ENCODE measurements at places on chromosomes 16 and 17. TPM values are rescaled to one million over a fixed set of nuclear protein-coding genes. Genes with fewer than 3 reads are reported as not detected.
A peak's percentile ranks its signal among the peaks of the same experiment; 100 is the strongest.

DNA sequence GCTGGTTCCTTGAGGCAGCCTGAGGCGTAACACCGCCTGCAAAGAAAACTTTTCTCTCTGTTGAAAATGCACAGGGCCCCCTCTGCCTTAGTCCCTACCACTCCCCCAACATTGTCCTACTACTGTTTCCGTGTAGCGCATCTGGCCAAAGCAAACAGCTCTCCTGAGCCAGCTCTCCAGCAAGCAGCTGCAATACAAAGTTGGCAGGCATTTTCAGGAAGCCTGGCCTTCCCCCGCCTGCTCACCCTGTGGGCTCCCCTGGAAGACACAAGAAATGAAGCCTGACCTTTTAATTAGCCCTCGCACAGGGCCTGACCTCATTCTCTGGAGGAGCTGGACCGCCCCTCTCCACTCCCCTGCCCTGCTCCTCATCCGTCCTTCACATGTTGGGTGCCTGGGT, 66.7 kb downstream of the SOX9 start:
- no peak overlapping the region for H3K4me3 ChIP-seq
- no peaks in the 10 kb centered on the region for H3K36me3 ChIP-seq
- no peaks in the 10 kb centered on the region for H3K4me1 ChIP-seq
- no peak for DNase-seq
- no peaks in the 10 kb centered on the region for H3K27me3 ChIP-seq
- no peak overlapping the region for H3K27ac ChIP-seq

- peak; percentile 51 for DNase-seq
- H3K36me3 ChIP-seq: peaks cover 33% of the 10 kb centered on the region
- peak overlapping the region; percentile 77 for H3K27ac ChIP-seq
- H3K4me1 ChIP-seq: peaks cover 25% of the 10 kb centered on the region
- peak overlapping the region; percentile 83 for H3K4me3 ChIP-seq
- no peaks in the 10 kb centered on the region for H3K27me3 ChIP-seq
Observed at GRCh38 chr17:82647593-82648164, 565 bp downstream of the WDR45B start.

DNA sequence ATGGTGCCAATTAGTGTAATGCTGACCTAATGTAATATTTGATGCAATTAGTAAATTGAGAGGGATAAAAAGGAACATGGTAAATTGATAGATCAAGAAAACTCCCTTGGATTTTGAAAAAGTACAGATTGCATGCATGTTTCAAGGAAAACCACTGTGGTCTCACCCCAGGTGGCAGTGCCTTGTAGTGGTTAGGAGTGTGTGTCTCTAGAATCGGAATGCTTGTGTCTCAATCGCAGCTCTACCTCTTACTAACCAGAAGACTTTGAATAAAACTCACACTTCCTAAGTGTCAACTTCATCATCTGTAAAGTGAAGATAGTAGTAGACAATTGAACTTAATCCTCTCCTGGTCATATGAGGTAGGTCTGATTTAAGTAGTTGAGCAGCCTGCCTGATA, 128.9 kb upstream of the GOT2 start:
- H3K27ac ChIP-seq: no peak overlapping the region
- no peak for DNase-seq
- no peak overlapping the region for H3K4me3 ChIP-seq
- no peaks in the 10 kb centered on the region for H3K36me3 ChIP-seq
- peaks cover 8% of the 10 kb centered on the region for H3K27me3 ChIP-seq

DNA sequence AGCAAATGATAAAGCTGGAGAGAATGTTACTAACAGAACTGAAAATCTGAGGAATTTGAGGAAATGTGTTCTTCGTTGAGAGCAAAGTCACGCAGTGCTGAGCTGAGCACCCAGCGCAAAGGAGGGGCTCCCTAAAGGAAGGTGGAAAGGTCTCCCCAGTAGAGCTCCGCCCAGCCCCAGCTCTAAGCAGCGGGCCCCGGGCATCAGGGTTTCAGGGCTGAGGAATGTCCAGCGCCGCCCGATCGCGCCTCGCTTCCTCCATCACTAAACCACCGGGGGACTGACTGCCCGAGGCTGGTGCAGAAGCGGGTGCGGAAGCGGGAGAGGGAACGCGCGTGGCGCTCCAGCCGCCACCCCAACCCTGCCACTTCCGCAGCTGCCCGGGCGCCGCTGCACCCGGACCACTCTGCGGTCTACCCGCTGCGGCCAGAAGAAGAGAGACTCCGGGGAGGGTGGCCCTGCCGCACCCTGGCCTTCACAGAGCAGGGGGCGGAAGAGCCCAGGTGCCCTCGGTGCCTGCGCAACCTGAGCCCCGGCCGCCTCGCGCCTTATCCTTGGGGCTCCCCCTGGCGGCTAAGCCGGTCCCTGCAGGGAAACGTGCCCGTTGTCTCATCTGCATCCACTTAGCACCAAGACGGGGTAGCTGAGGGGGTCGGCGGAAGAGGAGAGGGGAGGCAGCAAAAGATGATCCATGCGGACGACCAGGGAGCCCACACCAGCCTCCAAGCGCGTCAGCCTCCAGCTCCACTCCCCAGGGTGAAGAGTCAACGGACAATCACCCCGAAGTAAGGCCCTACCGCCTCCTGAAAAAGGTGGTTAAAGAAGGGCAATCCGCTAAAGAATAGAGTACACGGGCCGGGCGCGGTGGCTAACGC, 12.4 kb upstream of the GUCY2D start:
- H3K36me3 ChIP-seq: no peaks in the 10 kb centered on the region
- peaks cover 20% of the 10 kb centered on the region for H3K4me1 ChIP-seq
- DNase-seq: peak; percentile 96
- H3K27me3 ChIP-seq: no peaks in the 10 kb centered on the region

GRCh38 chr16:46920402-46921068, 36.4 kb downstream of the GPT2 start:
- no peak for DNase-seq
- H3K4me1 ChIP-seq: no peaks in the 10 kb centered on the region
- H3K27ac ChIP-seq: no peak overlapping the region
- H3K27me3 ChIP-seq: no peaks in the 10 kb centered on the region

- peaks cover 2% of the 10 kb centered on the region for H3K27me3 ChIP-seq
- no peaks in the 10 kb centered on the region for H3K4me1 ChIP-seq
- no peaks in the 10 kb centered on the region for H3K36me3 ChIP-seq
- H3K27ac ChIP-seq: no peak overlapping the region
Observed at GRCh38 chr17:83131401-83132011, 52.1 kb downstream of the METRNL start.

GRCh38 chr16:89701425-89702406, at the start of gene SPATA2L:
TSS of gene SPATA2L (minus strand) at chr16:89701705. CDS start at chr16:89701232, 473 bp downstream.
- peak within 1 kb of the TSS; percentile 71 for H3K27ac ChIP-seq
- no peaks in the 10 kb centered on the region for H3K36me3 ChIP-seq
- DNase-seq: peak; percentile 96
- H3K27me3 ChIP-seq: no peaks in the 10 kb centered on the region
- H3K4me3 ChIP-seq: peak within 1 kb of the TSS; percentile 69
- peaks cover 18% of the 10 kb centered on the region for H3K4me1 ChIP-seq

SPAG7 gene
- total RNA-seq: 62.7 TPM

Measured in activated CD8-positive, alpha-beta T cell treated with anti-CD3 and anti-CD28 coated beads for 36 hours (primary cell).